ENCODE measurements at places on chromosomes 3 and 15.

GRCh38 chr3:195739561-195740111 is 18.9 kb downstream of the MUC20 start:
- no peak for DNase-seq

DNA sequence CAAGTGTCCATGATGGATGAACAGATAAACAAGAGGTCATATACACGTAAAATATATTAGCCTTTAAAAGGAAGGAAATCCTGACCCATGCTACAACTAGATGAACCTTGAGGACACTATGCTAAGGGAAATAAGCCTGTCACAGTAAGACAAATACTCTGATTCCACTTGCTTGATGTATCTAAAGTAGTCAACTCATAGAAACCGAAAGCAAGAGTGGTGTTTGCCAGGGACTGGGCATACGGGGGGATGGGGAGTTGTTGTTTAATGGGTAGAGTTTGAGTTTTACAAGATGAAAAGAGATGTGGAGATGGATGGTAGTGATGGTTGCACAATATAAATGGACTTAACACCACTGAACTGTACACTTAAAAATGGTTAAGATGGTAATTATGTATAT is 65.4 kb downstream of the C3orf70 start:
- no peak for DNase-seq

DNA sequence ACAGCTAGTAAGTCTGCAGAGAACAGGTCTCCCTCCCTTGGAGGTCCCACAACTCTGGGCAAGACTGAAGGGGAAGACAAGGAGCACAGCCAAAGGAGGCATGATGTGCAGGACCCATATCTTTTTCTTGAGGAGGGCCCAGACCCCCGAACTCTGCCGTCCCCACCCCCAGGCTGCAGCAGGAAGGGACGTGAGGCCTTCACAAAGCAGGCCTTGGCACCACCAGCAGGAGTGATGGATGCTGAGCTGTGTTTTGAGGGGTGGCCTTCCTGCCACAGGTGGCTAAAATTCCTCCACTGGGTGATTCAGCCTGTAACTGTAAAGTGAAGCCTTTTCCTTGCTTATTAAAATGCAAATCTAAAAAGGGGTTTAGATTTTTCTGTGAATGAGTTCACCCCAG is 8.6 kb downstream of the PLA2G4D start:
- no peak for DNase-seq

- no peak for DNase-seq
Observed at GRCh38 chr15:62241135-62241770, 76.2 kb upstream of the C2CD4B start.

DNA sequence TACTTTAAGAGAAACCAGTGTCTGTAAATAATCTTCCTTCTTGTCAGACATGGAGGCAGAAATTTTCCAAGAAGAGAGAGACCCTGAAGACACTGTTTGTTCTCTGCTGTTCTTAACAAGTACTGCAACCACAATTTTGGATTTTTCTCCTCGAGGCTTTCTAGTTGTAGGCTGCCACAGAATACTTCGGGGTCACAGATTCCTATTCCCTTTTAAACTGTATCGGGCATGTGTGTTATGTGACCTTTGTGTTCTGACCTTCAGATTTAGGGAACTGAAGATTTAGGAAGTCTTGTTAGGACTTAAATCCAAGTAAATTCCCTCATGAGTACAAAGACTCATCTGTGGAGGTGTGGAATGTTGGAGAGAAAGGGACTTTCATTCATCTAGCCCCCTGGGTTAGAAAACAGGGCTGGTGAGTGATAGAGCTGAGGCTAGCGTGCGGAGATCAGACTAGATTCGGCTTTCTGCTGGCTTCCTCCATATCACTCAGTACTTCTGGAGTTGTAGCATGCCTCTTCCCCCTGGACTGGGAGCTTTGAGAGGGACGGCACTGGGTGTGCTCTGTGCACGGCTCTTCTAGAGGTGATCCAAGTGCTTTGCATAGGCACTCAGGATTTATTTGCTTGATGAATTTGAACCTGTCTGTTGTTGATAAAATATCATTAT is 237.0 kb downstream of the LPP start:
- DNase-seq: no peak

DNA sequence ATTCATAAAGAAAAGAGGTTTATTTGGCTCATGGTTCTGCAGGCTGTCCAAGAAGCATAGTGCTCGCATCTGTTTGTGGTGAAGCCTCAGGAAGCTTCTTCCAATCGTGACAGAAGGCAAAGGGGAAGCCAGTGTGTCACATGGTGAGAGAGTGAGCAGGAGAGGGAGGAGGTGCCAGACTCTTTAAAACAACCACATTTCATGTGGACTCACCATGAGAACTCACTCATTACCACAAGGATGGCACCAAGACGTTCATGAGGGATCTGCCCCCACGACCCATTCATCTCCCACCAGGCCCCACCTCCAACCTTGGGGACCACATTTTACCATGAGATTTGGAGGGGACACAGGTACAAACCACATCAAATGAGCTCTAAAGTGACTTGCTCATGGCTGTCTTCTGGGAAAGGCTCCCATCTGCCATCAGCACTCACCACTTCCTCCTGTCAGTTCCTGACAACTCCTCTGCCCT is 327.3 kb upstream of the TLE3 start:
- no peak for DNase-seq

GRCh38 chr3:183189641-183190040 is 27.1 kb upstream of the LAMP3 start:
- DNase-seq: no peak
